ENCODE measurements at places on chromosomes 16 and 17.

- DNase-seq: no peak
These were observed 871.6 kb upstream of the GOT2 start for GRCh38 chr16:59605706-59606105.

- DNase-seq: no peak
These were observed 85.3 kb upstream of the SEC14L1 start for GRCh38 chr17:77055453-77055852.

DNA sequence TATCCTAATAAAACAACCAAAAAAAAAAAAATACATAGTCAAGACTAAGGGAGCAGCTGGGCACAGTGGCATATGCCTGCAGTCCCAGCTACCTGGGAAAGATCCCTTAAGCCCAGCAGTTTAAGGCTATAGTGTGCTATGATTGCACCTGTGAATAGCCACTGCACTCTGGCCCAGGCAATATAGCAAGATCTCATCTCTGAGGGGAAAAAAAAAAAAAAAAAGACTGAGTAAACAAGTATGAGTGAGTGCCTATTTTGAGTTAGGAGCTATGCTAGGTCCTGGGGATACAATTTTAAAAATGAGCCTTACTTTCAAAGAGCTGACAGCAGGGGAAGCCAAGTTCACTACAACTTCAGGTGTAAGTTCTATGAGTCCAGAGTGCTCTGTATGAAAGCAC lies 55.4 kb downstream of the GRB2 start:
- DNase-seq: no peak

GRCh38 chr17:66636111-66636510 lies 198.8 kb upstream of the CACNG5 start:
- DNase-seq: no peak

DNA sequence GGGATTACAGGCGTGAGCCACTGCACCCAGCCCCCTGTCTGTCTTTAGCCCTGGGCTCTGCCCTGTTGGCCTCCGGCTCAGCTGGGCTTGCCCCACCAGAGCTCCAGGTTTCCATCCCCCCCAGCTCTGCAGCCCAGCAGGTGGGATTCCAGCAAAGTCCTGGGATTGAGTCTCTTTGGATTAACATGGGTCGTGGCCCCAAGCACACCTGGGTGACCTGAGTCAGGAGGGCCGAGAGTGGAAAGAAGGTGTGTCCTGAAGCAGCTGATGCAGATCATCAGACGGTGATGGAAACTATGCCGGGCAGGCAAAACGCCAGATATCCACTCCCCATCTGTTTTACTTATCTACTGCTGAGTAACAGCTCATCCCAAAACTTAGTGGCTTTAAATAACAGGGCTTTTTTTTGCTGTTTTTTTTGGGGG lies 72.5 kb downstream of the KNOP1 start:
- no peak for DNase-seq

DNA sequence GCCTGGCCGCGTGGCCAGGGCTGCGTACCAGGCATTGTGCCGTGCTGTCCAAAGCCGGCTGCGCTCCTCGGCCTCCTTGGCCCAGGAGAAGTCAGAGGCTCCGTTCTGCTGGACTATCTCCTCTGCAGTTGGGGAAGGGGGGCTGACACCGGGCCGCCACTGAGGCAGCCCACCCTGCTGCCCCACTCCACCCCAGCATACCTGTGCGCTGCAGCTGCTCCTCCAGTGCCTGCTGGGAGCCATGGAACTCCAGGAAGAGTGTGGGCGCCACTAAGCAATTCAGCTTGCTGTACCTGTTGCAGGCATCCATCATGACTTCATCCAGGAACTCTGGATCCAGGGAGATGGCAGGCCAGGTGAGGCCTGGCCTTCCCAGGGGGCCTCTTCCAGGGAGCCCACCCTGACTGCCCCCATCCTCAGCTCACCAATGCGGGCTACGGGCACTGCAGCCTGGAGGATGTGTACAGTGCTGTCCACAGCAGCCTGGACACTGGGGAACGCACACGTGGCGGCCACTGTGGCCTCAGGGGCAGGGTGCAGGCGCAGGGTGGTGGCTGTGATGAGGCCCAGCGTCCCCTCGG lies 2.9 kb downstream of the LDHD start:
- DNase-seq: no peak

DNA sequence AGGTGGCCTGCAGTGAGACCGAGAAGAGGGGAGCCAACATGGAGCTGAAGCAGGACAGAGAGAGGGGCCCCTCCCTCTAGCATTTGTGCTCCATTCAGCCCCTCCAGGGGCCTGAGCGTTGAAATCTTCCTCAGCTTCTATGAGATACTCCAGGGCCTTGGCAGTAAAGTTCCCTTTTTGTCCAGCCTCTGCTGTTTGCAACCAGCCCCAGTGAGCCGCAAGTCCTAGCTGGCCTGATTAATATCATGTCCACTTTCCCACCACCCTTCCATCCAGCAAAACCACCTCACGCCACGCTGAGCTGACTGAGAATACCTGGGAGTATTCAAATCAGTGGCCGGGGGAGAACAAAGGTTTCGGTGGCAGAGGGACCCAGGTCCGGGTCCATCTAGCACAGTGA lies 11.7 kb upstream of the RPH3AL start:
- no peak for DNase-seq

All from CD4-positive, alpha-beta T cell treated with Interleukin-17A for 4 hours (primary cell).